D721Med (cell line): ENCODE measurements at places on chromosomes 3 and 15.

DNA sequence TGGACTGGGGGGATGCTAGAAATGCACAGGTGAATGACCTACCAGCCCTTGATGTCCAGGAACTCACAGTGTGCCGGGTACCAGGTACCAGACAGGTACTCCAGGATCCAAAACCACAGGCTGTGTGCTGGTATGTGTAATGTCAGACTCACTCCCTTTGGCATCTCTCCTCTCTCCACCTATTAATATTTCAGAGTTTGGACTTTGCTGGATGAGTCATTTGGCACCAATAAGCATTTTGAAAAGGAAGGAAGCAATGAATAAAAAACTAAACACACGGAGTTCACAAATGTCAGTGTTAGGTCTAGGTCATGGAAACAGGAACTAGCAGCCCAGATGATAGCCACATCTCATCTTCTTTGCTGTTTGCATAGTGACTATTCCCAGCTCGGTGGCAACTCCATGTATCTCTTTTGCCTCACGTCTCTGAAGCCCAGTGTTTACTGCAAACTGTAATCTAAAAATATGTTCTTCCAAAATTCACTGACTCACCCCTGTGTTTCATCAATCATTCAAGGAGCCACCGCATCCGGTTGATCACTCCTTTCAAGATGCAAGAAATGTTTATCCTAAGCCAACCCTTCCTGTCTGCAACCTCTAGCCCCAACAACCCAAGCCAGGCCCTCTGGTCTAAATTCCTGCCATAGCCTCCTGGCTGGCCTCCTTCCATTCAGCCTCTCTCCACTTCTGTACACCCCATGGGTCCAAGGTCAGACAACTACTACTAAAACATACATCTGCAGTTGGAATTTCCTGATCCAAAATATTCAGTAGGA, 8.4 kb downstream of the ITGB5 start:
- DNase-seq = no peak

- DNase-seq = no peak
Measured at GRCh38 chr3:76855451-76855850, 184.4 kb upstream of the ROBO2 start.

- DNase-seq = no peak
Measured at GRCh38 chr3:58962040-58962651, 87.7 kb downstream of the CFAP20DC start.

- DNase-seq = no peak
Measured at GRCh38 chr15:95018888-95019545, 787.7 kb downstream of the MCTP2 start.
